ENCODE measurements at places on chromosomes 13 and 19.

DNA sequence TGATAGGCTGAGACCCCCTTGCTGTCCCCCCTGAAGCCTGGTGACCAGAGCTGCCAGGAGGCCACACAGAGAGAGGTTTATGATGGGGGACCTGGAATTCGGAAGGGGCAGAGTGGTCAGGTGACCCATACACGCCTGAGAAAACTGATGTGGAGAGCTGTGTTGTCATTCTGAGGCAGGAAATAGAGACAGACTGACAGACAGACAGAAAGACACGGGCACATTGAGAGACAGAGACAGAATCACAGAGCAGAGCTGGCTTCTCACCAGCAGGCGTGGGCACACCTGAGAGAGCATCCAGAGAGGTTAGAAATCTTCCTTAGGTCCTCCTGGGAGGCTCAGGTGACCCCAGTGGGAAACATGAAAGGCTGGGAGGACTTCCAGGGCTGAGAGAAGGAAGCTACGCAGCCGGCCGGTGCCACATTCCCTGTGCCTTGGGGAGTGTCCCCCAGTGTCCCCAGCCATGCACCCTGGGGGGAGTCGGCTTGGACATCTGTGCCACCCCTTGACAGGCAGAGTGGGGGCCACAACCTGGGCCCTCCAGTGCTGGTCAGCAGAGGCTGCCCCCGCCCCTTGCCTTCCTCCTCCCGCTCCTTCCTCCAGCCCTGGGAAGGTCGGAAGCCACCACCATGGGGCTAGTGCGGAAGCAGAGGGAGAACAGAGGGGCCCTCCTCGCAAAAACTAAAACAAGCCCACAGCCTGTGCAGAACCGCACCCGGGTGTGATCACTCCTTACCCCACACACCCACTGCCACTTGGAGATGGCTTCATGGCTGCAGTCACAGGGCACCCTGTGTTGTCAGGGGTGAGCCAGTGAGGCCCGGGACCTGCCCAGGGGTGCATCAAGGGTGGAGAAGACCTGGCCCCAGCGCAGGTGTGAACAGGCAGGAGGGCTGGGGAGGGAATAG is 2.2 kb downstream of the FFAR1 start:
- DNase-seq, result no peak

GRCh38 chr13:114049026-114049425 is 75.2 kb upstream of the C13orf46 start:
- peak; percentile 52 for DNase-seq

- peak; percentile 29 for DNase-seq
These were observed 103.9 kb upstream of the DIAPH3 start for GRCh38 chr13:60267498-60268202.

GRCh38 chr13:83355041-83355440 is 527.2 kb downstream of the SLITRK1 start:
- DNase-seq, result no peak

DNA sequence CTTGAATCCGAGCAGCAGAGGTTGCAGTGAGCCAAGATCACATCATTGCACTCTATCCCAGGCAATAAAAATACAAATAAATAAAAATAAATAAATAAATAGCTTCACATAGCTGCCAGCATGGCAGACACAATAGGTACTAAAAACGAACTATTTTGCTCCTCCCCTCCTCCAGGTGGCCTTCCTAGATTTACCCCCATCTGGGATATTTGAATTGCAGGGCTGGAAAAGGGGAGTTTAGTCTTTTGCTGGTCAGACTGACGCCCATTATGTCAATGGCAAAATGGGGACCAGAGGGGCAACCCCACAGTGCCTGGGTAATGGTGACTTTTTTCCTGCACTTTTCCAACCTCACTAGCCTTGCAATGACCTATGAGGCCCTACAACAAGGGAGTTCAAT is 640 bp upstream of the GMFG start:
- no peak for DNase-seq

All from GDM1 (cell line).